Fibroblast of skin of left quadriceps (primary cell): ENCODE measurements at places on chromosomes 5 and 9.

GRCh38 chr9:90964101-90965020, 162.7 kb downstream of the SYK start:
- DNase-seq: peak; percentile 29

- DNase-seq: no peak
Observed at GRCh38 chr9:31142456-31142855, 1242.0 kb upstream of the ACO1 start.

DNA sequence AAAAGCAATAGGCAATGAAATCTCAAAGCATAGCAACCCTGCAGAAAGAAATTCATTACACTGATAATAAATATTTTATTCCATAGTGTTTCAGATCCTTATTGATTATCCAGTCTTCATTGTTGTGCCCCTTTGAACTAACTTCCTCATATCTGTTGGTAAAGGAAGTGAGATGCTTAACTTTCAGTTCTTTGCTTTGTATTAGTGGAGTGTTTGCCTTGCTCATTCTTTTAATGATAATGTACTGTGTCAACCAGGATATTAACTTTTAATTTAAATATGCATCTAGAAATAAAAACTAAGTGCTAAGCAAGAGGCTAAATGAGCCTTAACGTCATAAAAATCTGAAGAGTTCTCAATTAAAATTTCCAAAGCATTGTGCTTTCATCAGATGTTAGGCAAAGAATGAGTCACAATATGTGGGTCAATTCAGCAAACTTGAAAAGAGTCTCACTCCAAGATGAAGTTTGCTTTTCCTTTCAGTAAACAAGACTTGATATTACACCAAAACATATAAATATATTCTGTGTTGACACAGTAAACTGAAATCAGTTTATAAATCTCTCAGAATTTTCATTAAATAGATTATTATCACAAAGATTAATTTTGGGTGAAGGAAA, 105.9 kb downstream of the GIN1 start:
- DNase-seq: no peak

DNA sequence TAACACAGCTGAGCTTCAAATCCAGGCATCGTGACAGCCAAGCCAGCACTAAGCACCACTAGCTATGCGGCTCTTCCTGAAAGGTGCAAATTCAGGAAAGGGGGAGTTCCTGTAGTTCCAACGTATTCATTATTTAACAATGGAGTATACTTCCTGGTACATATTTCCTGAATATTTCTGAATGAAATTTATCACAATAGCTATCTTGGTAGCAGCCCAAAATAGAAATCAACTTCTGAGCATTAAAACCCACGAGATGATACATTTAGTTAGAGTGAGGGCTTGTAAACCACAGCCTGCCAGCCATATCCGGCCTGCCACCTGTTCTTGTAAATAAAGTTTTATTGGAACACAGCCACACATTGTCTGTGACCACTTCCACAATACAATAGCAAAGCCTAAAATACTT, 109.7 kb upstream of the RETREG1 start:
- DNase-seq: no peak

DNA sequence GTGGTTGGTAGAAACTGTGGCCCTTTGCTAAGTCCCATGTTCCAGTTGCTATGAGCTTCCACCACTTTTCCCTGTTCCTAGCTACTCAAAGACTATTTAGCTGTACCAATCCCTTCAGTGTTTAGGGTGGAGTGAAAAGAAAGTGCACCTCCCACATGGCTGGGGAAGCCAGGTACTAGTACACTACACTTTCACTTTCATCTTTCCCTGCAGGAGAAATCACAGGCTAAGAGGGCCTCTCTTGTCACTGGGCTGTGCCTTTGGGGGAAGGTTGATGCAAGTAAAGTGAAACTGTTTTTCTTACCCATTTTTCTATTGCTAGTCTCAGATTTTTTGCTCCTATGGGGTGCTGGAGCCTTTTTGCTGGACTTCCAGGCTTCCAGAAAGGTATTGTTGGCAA, 33.5 kb upstream of the CKS2 start:
- no peak for DNase-seq

- no peak for DNase-seq
Observed at GRCh38 chr9:98085944-98086343, 29.4 kb downstream of the NANS start.

- DNase-seq: no peak
Observed at GRCh38 chr9:105024529-105024928, 96.6 kb upstream of the ABCA1 start.

DNA sequence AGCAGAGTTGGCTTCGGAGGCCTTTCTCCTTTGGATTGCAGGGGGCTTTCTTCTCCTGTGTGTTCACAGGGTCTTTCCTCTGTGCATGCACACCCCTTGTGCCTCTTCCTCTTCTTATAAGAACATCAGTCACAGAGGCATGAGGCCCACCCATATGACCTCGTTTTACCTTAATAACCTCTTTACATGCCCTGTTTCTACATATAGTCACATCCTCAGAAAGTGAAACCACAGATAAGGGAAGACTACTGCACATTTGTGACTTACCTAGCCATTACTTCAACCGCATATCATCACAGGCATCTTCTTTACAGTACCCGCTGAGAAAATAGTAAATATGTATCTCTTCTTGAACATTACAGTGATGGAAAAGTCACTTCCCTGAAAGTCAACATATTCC, 204.9 kb upstream of the TARS1 start:
- DNase-seq: no peak

DNA sequence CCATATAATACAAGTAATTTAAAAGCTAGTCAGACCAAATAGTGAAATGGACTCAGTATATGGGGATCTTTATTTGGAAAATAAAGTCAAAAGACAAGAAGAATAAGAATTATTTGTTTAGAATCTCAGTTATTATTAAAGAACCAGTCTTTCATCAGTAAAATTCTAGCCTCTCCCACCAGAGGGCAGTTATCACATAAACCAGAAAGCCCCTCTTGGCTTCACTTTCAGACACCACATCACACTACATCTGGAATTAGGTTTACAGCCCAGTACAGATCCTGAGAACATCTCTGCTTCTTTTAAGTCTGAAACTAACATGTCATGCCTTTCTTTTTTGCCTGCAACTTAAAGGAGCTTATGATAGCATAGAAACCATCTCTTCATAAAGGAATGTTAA, 12.2 kb upstream of the HSPB3 start:
- DNase-seq: peak; percentile 45

GRCh38 chr9:85927076-85927475, 13.9 kb upstream of the NAA35 start:
- no peak for DNase-seq

DNA sequence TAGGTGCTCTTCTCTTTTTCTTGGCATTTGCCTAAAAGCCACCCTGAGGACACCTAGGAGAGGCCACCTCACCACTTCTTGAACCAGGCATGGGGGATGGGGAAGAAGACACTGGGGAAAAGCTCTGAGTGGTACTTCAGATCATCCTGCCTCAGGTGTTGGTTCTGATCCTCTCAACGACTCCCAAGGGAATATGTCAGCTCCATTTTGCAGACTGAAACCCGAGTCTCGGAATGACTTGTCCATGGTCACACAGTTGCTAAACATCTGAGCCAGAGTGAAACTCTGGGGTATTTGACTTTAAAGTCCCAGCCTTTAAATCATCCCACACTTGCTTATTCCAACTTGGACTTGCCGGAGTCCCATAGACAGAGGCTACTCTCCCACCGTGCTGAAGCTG, 120.6 kb upstream of the GABRP start:
- no peak for DNase-seq

- no peak for DNase-seq
Observed at GRCh38 chr5:73278693-73279092, 105.7 kb downstream of the TMEM174 start.

GRCh38 chr5:38317868-38318267, 59.5 kb downstream of the EGFLAM start:
- DNase-seq: no peak

DNA sequence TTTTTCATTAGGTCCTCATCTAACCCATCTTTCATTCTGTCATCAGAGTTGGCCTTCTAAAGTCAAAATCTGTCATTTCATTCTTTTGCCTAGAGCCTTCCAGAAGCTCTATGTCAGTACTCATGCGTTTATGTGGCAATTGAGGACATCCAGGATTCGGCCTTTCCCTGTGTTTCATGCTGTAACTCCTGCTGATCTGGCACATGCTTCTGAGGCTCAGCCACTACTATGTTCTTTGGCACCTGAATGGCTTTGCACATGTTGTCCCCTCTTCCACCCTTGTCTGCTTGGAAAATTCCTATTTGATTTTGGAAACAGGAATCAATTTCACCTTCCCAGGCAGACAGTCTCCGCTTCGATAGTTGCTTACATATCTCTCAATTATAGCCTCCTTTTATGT, 84.9 kb downstream of the GDNF start:
- DNase-seq: no peak

DNA sequence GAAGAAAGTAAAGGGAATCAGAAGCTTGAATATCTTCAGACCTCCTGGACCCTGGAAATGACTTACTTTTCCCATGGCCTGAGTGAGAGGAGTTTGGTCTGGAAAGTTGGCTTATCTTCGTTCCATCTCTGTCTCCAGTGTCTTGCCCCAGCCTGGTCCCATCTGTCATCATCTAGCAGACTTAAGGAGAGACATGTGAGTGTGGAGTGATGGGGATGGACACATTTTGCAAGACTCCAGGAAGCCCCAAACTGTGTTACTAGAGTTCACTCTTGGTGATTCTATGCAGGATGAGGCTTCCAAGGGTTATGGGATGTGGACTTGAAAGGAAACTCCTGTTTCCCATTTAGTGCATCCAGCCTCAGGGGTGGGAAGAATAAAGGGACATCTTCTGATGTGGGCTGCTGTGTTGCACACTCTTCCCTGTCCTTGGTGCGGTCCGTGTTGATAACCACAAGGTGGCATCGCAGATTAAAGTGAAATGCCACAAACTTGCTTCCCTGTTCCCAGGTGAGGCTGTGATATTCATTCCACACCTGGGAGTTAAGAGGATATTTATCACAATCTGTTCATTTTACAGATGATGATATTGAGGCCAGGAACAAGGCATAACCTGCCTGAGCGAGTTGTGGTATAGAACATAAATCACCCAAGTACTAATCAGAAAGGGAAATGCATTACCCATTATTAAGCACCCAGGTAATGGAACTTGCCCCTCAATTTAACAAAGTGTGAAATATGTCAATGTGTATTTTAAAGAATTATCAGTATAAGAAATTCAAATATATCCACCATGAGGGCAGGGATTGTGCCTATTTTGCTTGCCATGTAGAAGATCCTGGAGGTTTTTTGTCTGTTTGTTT, 269.9 kb upstream of the PAPPA start:
- DNase-seq: peak; percentile 30

GRCh38 chr5:140546851-140547507, 483 bp upstream of the EIF4EBP3 start:
- no peak for DNase-seq

GRCh38 chr9:4994166-4994890, 9.3 kb downstream of the JAK2 start:
- DNase-seq: no peak

GRCh38 chr5:81779125-81779915, 28.4 kb upstream of the SSBP2 start:
- DNase-seq: no peak

GRCh38 chr5:39755986-39756385, 331.2 kb upstream of the DAB2 start:
- DNase-seq: peak; percentile 97

DNA sequence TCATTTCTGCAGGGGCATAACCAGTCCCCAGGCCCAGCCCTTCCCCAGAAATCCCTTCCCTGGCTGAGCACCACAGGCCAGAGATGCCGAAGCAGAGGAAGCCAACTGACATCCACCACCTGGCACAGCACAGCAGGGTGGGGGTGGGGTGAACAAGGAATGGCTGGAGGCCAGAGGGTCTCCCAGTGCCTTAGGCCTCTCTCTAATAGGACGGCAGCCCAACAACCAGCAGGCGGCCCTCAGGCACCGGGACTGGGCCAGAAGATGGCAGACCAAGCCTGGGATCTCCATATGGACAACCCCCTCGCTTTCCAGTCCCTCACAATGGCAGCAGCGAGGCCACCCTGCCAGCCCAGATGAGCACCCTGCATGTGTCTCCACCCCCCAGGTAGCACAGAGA, 13.2 kb downstream of the PDLIM4 start:
- no peak for DNase-seq

GRCh38 chr9:129237803-129238202, 59.7 kb upstream of the IER5L start:
- DNase-seq: no peak

GRCh38 chr9:84617411-84618029, 52.0 kb upstream of the NTRK2 start:
- DNase-seq: no peak
